ENCODE measurements at places on chromosomes 3 and 15.
A peak's percentile ranks its signal among the peaks of the same experiment; 100 is the strongest.

- no peak for DNase-seq
Observed at GRCh38 chr3:52167240-52167639, 13.0 kb upstream of the POC1A start.

DNA sequence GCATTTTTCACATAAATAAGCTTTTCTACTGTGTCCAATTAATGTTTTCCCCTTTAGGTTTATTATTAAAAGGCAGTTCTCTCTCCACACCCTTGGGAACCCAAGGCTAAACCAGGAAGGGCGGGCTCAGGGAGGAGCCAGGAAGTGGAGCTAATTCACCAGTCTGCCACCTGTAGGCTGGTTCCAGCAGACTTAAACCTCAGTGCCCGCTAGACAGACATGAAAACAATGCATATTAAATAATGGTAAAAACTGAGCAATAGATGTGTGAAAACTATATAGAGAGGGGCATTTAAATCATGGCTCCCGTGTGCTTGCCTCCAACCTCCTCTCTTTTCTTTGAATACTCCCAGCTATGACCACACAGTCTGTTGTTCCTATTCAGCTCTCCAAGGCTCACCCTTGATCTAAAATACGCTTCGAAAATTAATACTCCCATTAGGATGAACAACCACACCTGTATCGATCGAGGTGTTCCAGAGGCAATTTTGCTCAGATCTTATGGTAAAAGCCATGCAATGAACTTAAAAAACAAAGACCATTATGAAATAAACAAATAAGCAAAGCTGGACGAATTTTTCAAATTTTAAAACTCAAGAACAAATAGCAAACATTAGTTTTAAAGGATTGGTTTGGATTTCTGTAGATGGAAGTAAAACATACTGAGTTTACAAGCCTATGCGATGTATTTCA lies 253.3 kb downstream of the TJP1 start:
- no peak for DNase-seq

DNA sequence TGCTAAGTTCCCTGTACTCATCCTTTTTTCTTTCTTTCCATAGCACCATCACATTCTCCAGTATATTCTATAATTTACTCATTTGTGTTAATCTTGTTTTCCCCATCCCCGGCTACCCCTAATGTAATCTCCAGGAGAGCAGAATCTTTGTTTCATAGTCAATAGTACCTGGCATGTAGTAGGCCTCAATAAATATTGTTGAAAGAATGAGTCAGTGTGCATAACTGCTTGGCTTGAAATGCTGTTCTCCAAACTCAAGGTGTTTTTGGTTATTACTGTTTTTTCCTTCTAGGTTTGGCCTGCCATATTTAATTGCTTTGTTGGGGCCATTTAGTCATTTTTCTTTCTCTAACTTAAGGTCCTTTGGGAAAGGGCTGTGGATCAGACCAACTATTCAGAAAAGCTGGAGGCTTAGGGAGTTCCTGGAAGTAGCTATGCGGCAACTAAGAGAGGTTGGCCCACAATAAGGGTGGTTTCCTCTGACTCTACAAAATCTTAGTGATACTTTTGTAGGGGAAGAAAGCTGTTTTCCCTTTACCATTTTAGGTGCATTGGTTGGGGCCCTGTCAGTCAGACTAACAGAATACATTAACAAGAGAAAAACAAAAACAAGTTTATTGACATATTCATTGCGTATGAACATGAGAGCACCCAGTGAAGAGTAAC lies 28.4 kb downstream of the KAT2B start:
- no peak for DNase-seq

DNA sequence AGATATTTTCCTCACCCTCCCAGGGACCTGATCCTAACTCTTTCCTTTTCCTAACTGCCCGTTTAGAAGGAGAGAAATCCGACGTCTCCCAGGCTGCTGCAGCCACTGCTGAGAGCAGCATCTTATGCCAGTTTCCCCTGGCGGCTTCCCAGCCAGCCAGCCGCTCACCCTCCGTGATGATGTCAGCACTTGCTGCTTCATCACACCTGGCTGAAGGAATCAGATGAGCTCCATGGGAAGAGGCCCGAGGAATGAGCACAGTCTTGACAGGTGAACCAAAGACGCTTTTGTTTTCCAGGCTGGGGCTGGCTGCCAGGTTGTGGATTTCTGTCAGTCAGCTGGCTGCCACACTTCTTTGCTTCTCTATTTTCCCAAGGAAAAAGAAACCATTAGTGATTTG lies 445.1 kb upstream of the RBMS3 start:
- no peak for DNase-seq

- DNase-seq: no peak
Observed at GRCh38 chr3:29334706-29335105, 53.8 kb downstream of the RBMS3 start.

DNA sequence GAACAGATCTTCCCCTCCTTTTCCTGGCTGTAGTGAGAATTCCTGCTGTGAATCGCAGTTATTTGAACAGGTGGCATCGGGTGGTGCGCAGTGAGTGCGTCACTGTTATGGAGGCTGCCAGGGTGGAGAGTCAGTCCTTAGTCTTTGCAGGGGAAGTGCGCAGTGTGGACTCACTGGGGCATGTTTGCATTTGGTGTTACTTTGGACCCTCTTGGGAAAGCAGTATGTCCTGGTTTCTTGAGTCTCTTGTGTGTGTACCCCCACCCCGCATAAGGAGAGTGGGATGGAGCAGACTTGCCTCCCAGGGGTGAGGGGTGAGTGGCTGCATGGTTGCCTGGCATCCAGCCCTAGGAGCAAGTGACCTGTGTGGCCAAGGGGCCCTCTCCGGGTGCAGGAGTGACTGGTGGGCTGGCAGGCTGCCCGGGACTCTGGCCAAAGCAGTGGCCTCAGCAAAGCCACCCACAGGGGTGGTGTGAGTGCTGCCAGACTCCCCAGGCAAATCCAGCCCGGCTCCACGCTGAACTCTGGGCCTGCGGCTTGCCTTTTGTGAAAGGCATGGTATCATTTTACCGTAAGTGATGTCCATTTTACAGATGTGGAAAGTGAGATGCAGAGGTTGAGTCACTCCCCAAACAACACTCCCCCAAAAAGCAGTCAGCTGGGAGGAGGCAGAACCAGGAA lies 46.4 kb downstream of the DNASE1L3 start:
- DNase-seq: no peak

DNA sequence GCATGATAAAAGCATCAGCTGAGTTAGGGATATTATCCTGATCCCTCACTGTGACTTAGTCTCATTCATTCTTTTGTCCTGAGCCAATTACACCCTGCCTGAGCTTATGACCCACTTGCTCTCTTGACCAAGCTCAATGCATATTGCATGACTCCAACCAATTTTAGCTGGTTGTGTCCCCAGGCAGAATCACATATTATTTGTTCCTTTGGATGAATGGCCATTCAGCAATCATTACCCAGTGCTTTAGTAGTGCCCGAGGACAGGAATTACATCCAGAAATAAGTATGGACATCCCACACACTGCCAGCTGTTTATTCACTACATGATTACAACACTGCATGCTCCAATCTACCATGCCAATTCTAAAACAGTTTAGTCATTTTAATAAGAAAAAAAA lies 322.5 kb downstream of the ZBBX start:
- DNase-seq: no peak

- DNase-seq: no peak
Observed at GRCh38 chr3:127442506-127442905, 148.0 kb downstream of the TPRA1 start.

GRCh38 chr3:124149771-124150170 lies 157.8 kb upstream of the ROPN1 start:
- no peak for DNase-seq

GRCh38 chr15:54675241-54675640 lies 521.5 kb downstream of the RSL24D1 start:
- DNase-seq: no peak

- peak; percentile 26 for DNase-seq
Observed at GRCh38 chr15:88982304-88982945, 69.2 kb upstream of the MFGE8 start.

DNA sequence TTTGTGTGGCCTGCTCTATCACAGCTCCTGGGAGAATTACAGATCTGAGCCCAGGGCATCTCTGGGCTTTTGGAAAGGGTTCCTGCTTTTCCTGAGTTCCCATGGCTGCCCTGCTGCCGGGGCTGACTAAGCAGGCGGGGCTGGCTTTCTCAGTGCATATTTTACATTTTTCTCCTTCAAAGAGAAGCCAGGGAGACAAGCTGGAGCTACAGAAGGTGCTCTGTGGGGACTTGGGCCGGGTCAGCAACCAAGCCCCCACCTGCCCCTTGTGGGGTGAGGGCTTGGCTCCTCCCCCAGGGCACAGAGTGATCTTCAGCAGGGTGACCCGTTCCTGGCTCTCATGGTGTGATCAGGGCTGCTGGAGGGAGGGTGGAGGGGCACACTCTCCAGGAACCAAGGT lies 17.4 kb downstream of the ABTB1 start:
- no peak for DNase-seq

GRCh38 chr3:58088501-58088900 lies 80.3 kb downstream of the FLNB start:
- DNase-seq: no peak

- peak; percentile 67 for DNase-seq
Observed at GRCh38 chr15:38252481-38253350, at the start of gene SPRED1. Gene SPRED1, plus strand, starts transcription at chr15:38252836. Its CDS starts 350 bp downstream, at chr15:38253186.

DNA sequence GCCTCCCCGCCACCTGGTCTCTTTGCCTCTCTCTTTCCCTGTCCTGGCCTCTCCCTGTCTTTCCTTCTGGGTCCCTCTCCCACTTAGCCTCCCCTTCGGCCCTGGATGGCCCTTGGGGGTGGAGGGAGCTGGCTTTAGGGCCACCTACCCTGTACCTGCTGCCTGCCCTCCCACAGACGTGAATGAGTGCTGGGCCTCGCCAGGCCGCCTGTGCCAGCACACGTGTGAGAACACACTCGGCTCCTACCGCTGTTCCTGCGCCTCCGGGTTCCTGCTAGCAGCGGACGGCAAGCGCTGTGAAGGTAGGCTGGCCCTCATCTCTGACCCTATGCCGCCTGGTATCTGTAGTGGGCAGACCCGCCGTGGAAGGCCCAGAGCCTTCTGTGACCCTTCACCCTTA lies 80.7 kb downstream of the FBLN2 start:
- DNase-seq: no peak

DNA sequence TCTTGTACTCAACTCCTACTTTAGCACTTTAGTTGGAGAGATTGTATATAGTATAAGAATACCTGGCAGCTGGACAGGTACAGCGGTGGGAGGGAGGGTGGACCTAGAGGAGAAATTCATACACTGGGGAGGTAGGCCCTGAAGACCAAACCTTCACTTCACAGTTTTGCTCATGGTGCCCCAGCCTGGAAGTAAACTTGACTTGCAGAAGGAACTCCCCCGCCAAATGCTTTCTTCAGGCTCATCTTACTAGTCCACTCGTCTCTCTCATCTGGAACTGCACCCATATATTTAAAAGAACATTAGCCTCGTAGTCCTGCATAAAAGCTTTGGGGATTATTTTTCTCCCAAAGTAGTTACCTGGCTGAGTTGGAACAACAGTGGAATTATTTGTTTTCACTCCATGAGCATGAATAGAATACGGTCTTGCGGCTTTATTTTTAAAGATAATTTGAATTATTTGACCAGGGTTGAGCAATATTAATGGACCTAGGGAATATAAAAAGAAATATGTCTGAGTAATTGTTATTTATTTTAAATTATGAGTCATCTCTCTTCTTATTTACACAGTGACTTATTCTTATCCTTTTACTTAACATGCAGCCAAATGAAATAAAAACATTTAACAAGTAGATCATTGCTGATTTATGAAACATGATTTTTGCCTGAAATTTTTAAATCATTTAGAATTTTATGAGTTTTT lies 25.5 kb upstream of the CP start:
- no peak for DNase-seq

DNA sequence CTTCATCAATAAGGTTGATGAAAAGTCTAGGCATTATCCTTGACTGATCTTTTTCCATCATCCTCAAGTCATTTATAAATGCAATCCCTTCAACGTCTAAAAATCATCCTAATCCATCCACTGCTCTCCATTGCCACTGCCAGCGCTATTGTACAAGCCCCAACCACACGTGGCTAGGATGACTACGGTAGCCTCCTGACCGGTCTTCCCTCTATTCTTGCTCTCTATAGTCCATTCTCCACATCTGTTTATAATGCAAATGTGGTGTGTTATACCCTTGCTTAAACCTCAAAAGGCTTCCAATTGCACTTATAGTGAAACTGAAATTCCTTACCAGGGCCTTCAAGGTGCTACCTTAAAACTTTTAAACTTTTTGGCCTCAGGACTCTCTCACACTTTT lies 410.6 kb upstream of the ADAMTS9 start:
- no peak for DNase-seq

GRCh38 chr15:42608752-42609488 lies 33.5 kb downstream of the STARD9 start:
- DNase-seq: no peak

GRCh38 chr3:37734886-37735285 lies 126.8 kb upstream of the CTDSPL start:
- DNase-seq: no peak

Measured in suppressor macrophage treated with lipopolysaccharide for 4 hours (primary cell).